ENCODE measurements at places on chromosomes 4 and X. TPM values are rescaled to one million over a fixed set of nuclear protein-coding genes. Genes with fewer than 3 reads are reported as not detected.
A peak's percentile ranks its signal among the peaks of the same experiment; 100 is the strongest.

- DNase-seq = no peak
These were observed 10.5 kb downstream of the STAG2 start for GRCh38 chrX:123971982-123972381.

DNA sequence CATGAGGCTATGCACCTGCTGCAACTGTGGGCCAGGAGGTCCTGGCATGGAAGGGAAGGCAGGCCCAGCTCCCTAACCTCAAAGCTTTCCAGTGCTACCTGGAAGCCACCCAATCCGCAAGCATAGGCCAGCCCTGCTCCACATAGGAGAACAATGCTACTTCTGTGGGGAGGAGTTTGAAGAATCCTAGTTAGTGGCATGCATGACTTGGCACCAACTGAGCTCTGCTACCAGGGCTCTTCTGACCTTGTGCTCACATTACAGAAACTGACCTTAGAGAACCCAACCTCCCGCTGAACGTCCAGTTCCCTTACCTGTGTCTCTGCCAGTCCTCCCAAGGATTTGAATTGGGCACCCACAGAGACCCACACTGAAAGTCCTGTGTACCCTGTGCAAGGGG lies 58.8 kb downstream of the USP46 start:
- DNase-seq = no peak

DNA sequence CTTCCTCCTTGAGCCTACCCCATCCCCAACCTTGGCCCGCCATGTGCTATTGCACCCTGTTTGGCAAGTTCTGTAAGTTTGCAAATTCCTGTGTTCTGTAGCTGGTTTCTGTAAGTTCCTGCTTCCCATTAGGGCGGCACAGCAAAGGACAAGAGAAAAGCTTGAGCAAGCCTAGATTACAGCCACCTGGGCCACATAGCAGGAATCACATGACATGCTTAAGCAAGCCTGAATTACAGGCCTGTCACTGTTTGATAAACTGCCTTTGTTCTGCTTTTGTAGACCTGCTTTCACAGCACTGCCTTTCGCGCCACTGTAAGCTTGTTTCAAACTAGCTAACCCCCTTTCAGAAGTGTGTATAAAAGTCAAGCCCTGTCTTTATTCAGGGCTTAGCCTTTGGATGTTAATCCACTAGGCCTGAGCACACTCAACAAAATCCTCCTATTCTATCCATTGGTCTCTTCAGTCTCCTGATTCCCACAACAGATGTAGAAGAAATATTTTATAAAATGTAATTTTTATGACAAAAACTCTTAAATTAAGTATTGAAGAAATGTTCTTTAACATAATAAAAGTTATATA lies 906.8 kb upstream of the NDST4 start:
- DNase-seq = peak; percentile 29

GRCh38 chrX:116272322-116272721 lies 101.8 kb downstream of the AGTR2 start:
- DNase-seq = peak; percentile 95

GPC4 gene
- 1.9 TPM for total RNA-seq

CFI gene
- total RNA-seq = not detected
